Epithelial cell of umbilical artery (primary cell): ENCODE measurements at places on chromosomes 11 and 22. TPM values are rescaled to one million over a fixed set of nuclear protein-coding genes. Genes with fewer than 3 reads are reported as not detected.

SAAL1 gene
- total RNA-seq: 26.3 and 34.0 TPM in 2 replicates

CCDC81 gene
- 1.2 and 2.6 TPM in 2 replicates for total RNA-seq

F2 gene
- not detected in 2 replicates for total RNA-seq

TSPAN4 gene
- 76.0 and 116 TPM in 2 replicates for total RNA-seq

AIP gene
- 80.1 and 97.4 TPM in 2 replicates for total RNA-seq

DDIAS gene
- total RNA-seq: 7.5 and 13.2 TPM in 2 replicates

SORL1 gene
- total RNA-seq: 0.32 and 0.91 TPM in 2 replicates

MUC6 gene
- total RNA-seq: not detected in 2 replicates

RBFOX2 gene
- 92.9 and 105 TPM in 2 replicates for total RNA-seq

IPO7 gene
- 151 and 153 TPM in 2 replicates for total RNA-seq

TAF10 gene
- total RNA-seq: 20.1 and 33.5 TPM in 2 replicates

IGLL1 gene
- total RNA-seq: not detected in 2 replicates

PPARA gene
- 8.8 and 16.0 TPM in 2 replicates for total RNA-seq

VPREB1 gene
- not detected in 2 replicates for total RNA-seq

INPP5J gene
- total RNA-seq: under 0.01 and 0.30 TPM in 2 replicates

CHST1 gene
- 15.2 and 64.6 TPM in 2 replicates for total RNA-seq

TEX54 gene
- not detected in 2 replicates for total RNA-seq

CARNS1 gene
- 0.15 and 0.32 TPM in 2 replicates for total RNA-seq

BIK gene
- 1.1 and 1.3 TPM in 2 replicates for total RNA-seq

NCAM1 gene
- total RNA-seq: not detected in 2 replicates

OR4C46 gene
- not detected in 2 replicates for total RNA-seq

SYT13 gene
- total RNA-seq: not detected in 2 replicates

OR51B2 gene
- total RNA-seq: not detected in 2 replicates

MIAT gene
- 0.32 and 0.46 TPM in 2 replicates for total RNA-seq

ANO5 gene
- total RNA-seq: 4.9 and 6.2 TPM in 2 replicates

ANKRD49 gene
- total RNA-seq: 10.4 and 17.0 TPM in 2 replicates

SLC22A6 gene
- total RNA-seq: not detected in 2 replicates

RBMXL2 gene
- under 0.01 TPM in 1 of 2 replicates, not detected in the other for total RNA-seq

RAB36 gene
- 1.6 and 2.4 TPM in 2 replicates for total RNA-seq

GDPD4 gene
- total RNA-seq: not detected in 2 replicates
